ENCODE measurements at places on chromosomes 13 and 19.

DNA sequence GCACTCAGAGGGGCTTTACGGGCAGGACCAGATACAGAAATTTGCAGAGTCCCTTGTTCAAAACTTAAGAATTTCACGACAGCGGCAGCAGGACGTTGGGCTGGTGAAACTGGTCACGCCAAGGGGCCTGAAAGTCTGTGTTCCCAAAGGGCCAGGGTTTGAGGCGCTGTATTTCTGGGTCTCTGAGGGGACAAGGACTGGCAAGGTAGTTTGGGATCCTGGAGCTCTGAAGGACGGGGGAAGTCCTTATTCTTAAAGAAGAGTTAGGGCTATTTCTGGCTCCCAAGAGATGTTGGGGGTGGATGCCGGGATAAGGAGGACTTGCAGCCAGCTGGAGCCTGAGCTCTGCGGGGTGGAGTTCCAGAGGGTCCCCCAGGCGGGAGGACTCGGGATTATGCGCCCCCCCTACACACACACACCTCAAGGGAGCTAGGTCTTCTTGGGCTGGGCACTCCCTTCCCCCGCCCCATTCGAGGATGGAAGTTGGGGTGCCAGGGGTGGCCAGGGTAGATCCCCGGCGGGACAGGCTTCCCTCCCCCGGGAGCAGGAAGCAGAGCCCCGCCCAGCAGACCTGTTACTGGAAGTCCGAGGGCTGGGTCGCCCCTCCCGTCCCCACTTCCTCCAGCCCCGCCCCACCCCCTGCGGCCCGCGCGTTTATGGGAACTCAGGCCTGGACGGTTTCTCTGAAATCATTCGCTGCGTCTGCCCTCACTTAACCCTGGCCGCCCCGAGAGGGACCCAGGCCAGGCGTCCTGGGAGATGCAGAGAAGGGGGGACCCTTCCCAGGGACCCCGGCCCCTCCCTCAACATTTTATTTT lies 5.6 kb downstream of the BCL3 start:
- peak; percentile 59 for DNase-seq

- DNase-seq: no peak
Observed at GRCh38 chr19:6945733-6946132, 58.4 kb downstream of the ADGRE1 start.

GRCh38 chr19:55253842-55254624 lies 4.8 kb downstream of the PPP6R1 start:
- DNase-seq: peak; percentile 73

GRCh38 chr13:27311518-27312210 lies 41.0 kb downstream of the RASL11A start:
- DNase-seq: no peak

DNA sequence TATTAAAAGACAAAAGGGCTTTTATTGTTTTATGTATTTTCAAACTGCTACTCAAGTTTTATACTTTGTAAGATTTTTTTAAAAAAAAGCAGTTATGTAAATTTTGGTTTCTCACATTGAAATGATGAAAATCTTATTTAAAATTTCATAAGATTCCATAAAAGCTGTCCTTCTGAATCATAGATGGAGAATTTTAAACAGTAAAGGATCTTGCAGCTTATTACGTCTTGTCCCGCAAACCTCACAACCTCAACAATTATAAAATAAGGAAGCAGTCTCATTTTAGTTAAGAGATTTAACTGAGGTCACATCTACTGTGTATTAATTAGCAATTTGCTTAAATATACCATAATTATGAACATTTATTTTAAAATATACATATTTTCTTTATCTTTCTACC lies 581.0 kb upstream of the SPRY2 start:
- no peak for DNase-seq

Measured in activated B cell treated with CpG ODN at 0.5 μM for 24 hours (primary cell).